Central memory CD4-positive, alpha-beta T cell (primary cell): ENCODE measurements at places on chromosomes 6 and 20.
A peak's percentile ranks its signal among the peaks of the same experiment; 100 is the strongest.

GRCh38 chr6:10449751-10450150 is 34.9 kb upstream of the TFAP2A start:
- DNase-seq, result no peak

- no peak for DNase-seq
Observed at GRCh38 chr6:46217671-46218131, 46.9 kb upstream of the ENPP5 start.

DNA sequence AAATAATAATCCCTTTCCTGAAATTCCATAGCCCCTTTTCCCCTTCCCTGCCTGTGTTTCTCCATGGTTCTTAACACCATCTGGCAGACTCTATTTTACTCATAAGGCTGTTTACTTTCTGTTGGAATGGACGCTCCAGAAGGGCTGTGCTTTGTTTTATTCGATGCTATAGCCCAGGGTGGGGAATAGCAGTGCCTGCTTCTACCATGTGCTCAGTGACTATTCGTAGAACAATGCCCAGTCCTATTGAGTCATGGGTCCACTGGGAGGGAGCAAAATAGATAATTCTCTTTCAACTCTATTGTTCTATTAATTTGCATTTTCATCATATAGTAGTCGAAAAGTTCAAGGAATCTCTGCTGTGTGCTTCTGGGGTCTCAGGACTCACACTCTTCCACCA is 565.1 kb downstream of the C6orf118 start:
- DNase-seq, result no peak

GRCh38 chr6:146785001-146785585 is 186.3 kb downstream of the ADGB start:
- DNase-seq, result peak; percentile 30

GRCh38 chr20:58982406-58983114 is 1.5 kb downstream of the NELFCD start:
- no peak for DNase-seq

- no peak for DNase-seq
Observed at GRCh38 chr20:25676164-25676809, 20.4 kb downstream of the ZNF337 start.

DNA sequence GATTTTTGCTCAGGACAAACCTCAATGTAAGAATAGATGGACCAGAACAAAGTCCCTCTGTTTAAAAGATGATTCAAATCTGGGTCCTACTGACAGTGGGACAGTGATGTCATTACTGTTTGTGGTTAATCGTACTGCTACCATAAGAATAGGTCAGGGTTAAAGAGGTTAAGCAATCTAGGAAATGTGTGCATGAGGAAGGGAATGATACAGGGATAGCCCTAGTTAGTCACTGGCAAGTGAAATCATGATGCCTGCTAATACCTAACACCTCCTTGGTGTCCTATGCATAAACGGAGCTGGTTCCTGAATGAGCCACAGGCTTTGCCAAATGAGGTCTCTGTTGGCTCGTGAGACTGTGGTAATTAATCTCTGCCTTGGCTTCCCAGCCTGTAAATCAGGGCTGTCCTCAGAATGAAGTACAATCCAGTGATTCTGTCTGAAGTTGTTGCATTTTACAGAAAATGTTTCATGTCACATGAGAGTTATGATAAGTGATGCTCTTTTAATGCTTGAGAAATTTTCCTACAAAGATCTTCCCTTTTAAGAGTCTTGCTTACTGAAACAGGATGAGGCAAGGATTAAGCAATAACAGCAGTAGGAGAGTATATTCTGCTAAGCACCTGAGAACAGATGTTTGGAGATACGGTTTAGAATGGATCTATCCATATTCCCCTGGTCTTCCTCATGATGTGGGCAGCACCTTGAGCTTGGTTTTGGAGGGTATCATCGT is 3.8 kb downstream of the MEP1A start:
- DNase-seq, result no peak

- no peak for DNase-seq
Observed at GRCh38 chr6:53282234-53282633, 66.5 kb downstream of the ELOVL5 start.

GRCh38 chr20:44196271-44196670 is 9.3 kb upstream of the JPH2 start:
- no peak for DNase-seq

DNA sequence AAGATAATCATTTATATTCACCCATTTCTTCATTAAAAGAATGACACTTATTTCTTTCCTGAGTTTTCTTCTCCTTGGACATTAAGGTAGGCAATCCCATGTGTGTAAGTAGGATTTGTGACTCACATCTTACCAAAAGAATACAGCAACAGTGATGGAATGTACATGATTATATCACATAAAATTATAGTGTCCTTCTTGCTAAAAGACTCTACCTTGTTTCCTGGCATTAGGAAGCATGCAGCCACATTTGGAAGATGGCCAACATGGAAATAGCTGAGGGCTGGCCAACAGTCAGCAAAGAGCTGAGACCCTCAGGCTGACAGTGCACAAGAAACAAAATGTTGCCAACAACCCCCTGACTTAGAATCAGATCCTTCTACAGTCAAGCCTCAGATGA is 327.9 kb upstream of the MARCKS start:
- no peak for DNase-seq

DNA sequence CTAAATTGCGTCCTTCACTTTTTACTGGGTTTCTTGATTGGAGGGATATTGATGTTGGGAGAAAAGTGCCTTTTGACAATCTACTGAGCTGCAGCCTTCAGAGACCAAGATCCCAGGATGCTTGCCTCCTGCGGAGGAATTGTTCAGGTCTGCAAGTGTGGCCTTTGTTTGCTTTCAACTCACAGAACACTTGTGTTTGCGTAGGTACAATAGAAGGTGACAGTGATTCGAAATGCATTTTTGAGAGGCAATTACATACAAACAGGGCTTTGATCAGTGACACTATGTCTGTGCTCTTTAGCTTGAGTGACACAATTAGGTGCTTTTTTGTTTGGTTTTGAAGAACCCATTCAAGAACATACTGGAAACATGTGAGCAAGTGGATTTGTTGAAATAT is 600.6 kb downstream of the QKI start:
- DNase-seq, result no peak

DNA sequence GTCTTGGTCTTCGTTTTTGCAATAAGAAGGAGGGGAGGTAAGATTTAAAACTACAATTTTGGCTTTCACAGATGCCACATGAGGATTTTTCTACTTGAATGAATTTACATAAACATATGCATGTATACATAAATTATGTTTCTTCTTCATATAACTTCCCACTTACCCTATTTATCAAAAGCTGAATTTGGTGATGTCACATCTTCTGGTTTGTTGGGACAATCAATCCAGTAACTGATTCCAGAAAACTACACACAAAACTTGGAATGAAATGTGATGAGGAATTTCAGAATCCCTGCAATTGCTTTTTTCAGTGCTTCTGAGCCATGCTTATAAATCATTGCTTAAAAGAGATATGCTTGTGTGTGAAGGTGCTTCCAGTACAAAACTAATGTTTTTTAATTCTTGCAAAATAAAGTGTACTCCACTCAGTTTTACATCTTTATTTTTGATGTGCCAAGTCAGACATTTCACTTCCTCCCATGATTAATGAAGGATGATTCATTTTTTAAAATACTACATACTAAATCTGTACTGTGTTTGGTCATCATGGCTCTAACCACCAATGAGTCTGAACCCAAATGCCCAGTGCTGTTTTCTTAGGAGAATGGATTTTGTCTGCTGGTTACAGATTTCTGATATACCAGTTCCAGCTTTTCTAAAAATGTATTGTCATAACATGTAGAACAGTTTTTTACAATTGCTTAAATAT is 32.1 kb upstream of the RIN2 start:
- no peak for DNase-seq
